Right ventricle myocardium superior (tissue), 1 donor: ENCODE measurements at places on chromosomes 13 and 19.

- DNase-seq = no peak
Observed at GRCh38 chr19:50843701-50844221, 10.4 kb upstream of the KLK15 start.

DNA sequence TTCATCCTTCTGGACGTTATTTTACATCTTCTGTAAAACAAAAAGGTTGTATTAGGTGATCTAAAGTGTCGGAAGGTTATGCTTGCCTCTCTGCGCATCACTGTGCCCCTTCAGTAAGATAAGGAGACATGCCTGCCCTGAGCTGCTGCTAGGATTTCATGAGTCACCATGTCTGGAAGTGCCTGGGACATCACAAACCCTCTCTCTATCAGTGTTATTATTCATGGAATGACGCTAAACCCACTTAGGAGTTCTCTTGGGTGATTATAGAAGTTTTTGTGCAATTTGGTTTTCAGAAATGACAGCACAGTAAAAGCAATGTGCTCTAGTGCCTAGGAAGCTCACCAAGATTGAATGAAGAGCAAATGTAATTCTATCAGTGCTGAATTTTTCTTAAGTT lies 617.7 kb downstream of the DCT start:
- DNase-seq = no peak

GRCh38 chr13:20519875-20520274 lies 5.8 kb downstream of the CRYL1 start:
- DNase-seq = no peak

- DNase-seq = no peak
Observed at GRCh38 chr19:55472463-55472862, 4.0 kb upstream of the ZNF628 start.
